ENCODE measurements at places on chromosomes 4 and X. TPM values are rescaled to one million over a fixed set of nuclear protein-coding genes. Genes with fewer than 3 reads are reported as not detected.

GRCh38 chr4:159778298-159778697 lies 675.4 kb downstream of the RAPGEF2 start:
- DNase-seq = no peak

GRCh38 chrX:19677121-19677520 lies 161.8 kb upstream of the MAP3K15 start:
- no peak for DNase-seq

- DNase-seq = no peak
Measured at GRCh38 chr4:169723207-169723965, 34.4 kb downstream of the HPF1 start.

GRCh38 chr4:170226288-170226687 lies 136.5 kb upstream of the AADAT start:
- DNase-seq = no peak

GRCh38 chrX:47169726-47170515 lies 23.7 kb upstream of the UBA1 start:
- DNase-seq = no peak

DNA sequence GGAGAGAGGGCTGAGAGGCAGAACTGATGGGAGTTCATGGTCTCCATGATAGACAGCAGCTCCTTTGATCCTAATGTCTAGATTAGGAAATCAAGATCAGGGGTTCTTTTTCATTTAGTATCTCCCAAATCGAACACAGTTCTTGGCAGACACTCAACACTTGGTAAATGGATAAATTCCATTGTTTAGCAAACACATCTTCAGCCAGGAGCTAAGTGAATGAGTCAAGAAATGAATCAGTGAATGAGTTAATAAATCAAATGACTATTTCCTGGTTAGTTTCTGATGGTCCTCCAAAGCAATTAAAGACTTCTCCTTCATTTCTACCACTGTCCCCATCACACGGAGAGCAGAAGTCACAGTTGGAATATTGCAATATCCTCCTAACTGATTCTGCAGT lies 120.0 kb upstream of the SHISA3 start:
- DNase-seq = no peak

The PAGE3 gene
- total RNA-seq = not detected

Data from H1 (cell line).